ENCODE measurements at places on chromosomes 13 and 19. TPM values are rescaled to one million over a fixed set of nuclear protein-coding genes. Genes with fewer than 3 reads are reported as not detected.
A peak's percentile ranks its signal among the peaks of the same experiment; 100 is the strongest.

GRCh38 chr13:93818345-93818744 is 591.7 kb downstream of the GPC6 start:
- DNase-seq = no peak
- no peak overlapping the region for H3K27ac ChIP-seq
- H3K4me3 ChIP-seq = no peak overlapping the region
- H3K4me1 ChIP-seq = peaks cover 18% of the 10 kb centered on the region
- H3K27me3 ChIP-seq = no peaks in the 10 kb centered on the region

RGL3 gene
- total RNA-seq = 84.8 TPM

DNA sequence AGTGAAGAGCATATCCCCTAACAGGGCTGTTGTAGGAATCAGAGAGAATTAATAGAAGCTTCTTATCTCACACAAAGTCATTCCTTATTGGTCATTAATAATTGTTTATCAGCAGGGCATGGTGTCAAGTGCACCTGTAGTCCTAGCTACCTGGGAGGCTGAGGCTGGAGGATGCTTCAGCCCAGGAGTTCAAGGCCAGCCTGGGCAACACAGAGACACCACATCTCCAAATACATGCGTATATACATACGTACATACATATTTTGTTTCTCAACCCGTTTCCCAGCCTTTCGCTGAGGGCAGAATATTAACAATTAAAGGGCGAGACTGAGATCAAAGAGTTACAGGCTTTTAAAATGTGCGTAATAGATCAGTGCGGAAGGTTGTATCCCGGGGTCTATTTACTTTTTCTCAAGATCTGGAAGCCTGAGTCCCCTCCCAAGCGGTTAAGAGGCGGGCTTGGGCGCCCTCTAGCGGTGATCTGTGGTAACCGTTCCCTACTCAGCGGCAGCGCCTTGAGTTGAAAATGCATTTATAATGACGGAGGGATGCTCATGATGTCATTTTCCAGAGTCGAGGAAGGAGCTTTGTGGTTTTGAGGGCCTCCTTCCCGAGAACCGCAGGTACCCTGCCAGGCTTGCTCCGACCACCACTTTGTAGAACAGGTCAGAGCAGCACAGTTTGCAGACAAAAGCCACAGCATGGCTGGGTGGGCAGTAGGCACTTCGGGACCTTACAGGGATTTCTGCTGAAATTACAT is 169.6 kb upstream of the GPR12 start:
- no peak overlapping the region for H3K27ac ChIP-seq
- H3K4me1 ChIP-seq = no peaks in the 10 kb centered on the region
- no peaks in the 10 kb centered on the region for H3K36me3 ChIP-seq
- DNase-seq = peak; percentile 72
- H3K27me3 ChIP-seq = peaks cover 34% of the 10 kb centered on the region
- H3K4me3 ChIP-seq = peak overlapping the region; percentile 3

DNA sequence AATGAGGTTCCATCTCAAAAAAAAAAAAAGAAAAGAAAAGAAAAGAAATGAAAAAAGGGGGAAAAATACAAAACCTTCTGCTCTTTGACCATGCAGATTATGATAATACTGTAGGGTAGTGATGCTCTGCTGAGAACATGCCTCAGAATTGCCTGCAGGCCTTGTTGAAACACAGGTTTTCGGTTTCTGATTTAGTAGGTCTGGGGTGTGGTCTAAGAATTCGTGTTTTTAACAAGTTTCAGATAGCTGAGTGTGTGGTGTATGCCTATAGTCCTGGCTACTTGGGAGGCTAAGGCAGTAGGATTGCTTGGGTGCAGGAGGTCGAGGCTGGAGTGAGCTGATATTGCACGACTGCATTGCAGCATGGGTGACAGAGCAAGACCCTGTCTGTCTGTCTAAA is 14.9 kb upstream of the CYP2B6 start:
- DNase-seq = no peak
- peaks cover 16% of the 10 kb centered on the region for H3K27me3 ChIP-seq
- no peaks in the 10 kb centered on the region for H3K36me3 ChIP-seq
- no peak overlapping the region for H3K4me3 ChIP-seq
- no peaks in the 10 kb centered on the region for H3K4me1 ChIP-seq

Data from mesothelial cell of epicardium (in vitro differentiated cells).